ENCODE measurements at places on chromosomes 6 and 20.

DNA sequence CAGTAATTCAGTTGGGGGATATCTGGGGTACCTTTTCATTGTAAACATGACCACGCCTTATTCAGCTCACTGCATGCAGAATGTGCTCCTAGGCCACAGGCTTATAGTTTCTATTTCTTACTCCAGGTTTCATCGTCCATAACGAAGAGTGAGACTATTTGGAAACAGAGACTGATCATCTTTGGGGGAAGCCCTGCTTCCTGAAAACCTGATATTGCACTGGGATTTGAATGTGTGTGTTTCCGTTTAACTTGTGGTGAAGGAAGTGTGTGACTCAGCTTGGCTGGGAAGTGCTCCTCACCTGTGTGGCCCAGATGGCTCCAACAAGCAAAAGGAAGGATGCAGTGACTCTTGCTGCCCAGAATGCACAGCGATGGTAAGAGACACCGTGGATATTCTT, 19.6 kb upstream of the LTV1 start:
- no peak for DNase-seq

GRCh38 chr6:134437376-134437775, 119.5 kb upstream of the SGK1 start:
- DNase-seq, result no peak

GRCh38 chr6:166927240-166927934, 29.0 kb downstream of the RNASET2 start:
- no peak for DNase-seq

DNA sequence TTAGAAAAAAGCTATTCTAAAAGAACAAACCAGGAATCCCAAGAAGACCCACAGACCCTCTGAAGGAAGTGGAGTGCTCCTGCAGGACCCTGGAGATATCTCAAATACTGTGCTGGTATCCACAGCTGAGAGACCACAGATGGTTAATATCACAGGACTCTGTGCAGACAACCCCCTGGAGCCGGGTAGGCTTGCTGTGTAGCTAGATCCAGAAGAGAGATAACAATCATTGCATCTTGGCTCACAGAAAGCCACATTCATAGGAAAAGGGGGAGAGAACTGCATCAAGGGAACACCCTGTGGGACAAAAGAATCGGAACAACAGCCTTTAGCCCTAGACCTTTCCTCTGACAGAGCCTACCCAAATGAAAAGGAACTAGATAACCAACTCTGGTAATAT, 689.5 kb downstream of the PHF3 start:
- no peak for DNase-seq

DNA sequence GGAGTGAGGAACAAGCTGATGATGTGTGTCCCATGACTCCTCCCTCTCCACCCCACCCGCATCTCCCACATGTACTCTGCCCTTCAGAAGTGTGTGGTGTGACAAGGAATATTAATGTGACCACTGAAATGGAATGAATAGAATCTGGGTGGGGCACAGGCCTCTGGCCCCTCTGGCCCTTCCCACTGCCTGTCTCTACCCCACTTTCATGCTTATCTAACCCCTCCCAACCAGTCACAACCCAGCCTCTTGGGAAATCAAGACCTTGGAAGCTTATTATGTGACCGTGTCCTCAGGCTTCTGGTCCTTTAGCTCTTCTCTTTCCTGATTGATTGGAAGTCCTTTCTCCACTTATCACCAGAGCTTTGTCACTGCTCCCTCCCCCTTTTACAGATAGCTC, 312.2 kb upstream of the SOX4 start:
- DNase-seq, result no peak

DNA sequence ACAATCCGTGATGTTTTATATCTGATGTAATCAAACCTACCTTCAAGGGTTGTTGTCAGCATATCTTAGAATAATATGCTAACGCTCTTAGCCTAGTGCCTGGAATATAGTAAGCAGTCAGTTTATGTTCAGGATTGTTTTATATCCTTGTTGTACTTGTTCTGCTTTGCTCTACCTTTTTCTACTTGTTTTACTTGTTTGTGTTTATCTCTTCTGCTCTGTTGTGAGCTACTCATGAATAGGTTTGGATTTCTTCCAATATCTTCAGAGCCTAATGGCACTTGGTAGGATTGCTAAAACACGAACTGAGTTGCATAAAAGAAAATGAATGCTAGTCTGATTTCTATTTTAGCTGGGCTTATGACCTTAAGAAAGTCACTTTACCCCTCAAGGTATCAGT, 40.1 kb downstream of the DNAH8 start:
- DNase-seq, result no peak

GRCh38 chr6:157962601-157963302, 18.9 kb upstream of the SYNJ2 start:
- no peak for DNase-seq

GRCh38 chr20:12068121-12068520, 150.4 kb downstream of the BTBD3 start:
- no peak for DNase-seq

DNA sequence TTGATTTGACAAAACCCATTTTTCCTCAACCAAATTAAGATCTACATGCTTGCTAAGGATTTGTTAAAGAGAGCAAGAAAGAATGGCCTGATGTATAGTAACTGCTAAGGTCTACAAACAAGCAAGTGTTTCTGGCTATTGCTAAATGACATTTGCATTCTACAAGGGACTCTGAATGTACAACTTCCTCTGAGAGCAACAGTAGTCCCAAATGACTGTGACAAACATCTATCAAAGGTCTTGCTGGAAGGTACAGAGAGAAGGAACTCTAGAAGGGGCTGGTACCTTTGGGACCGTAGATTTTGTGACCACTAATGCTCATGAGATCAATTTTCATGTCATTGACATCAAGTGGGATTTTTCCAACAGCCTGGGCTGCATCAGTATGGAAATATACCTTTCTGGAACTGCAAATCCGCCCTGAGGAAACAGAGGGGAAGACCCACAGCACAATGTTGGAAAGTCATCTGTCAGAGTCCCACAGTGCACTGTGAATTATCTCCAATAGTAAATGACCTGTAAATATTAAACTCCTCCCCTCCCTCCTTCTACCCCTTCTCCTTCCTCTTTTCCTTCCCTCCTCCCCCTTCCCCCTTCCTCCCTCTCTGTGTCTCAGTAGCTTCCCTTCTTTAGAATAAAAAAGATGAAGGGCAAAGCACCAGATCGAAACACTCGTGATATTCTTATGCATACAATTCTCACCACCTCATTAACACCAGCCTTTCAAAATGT, 15.9 kb upstream of the CPNE1 start:
- DNase-seq, result no peak

- DNase-seq, result no peak
These were observed 799 bp upstream of the ME1 start for GRCh38 chr6:83431545-83432155.

DNA sequence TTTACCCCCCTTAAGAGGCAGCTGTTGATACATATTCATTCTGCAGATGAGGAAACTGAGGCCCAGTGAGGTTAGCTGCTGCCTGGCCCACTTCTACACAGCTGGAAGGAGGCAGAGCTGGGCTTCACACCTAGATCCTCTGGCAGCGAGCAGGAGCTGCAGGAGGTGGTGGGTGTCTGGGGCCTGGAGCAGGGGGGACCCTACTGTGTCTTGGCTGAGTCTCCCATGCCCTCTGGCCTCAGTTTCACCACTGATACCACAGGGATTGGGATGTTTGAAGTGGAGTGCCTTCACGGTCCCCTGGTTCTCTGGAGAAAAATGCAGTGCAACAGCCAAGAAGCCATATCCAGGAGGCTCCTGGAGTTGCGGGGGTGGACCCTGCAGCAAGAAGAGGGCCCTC, 8.2 kb upstream of the BPIFA2 start:
- no peak for DNase-seq

DNA sequence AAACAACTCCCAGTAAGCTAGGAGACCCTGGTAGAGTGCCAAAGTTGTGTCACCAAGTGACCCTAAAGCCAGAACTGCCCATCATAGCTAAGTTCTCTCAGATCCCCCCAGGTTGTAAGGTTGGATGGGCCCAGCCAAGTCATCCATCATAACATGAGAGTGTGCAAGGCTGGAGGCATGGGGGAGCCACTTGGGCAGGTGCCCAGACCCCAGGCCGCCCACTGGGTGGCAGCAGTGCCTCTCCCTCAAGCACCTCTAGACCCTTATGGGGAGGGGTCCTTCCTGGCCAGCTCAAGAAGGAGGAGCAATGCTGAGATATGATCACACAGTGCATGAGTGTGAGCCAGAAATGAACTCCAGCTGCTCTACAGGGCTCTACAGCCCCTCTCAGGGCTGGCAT, 154.5 kb downstream of the MYLK4 start:
- DNase-seq, result no peak

DNA sequence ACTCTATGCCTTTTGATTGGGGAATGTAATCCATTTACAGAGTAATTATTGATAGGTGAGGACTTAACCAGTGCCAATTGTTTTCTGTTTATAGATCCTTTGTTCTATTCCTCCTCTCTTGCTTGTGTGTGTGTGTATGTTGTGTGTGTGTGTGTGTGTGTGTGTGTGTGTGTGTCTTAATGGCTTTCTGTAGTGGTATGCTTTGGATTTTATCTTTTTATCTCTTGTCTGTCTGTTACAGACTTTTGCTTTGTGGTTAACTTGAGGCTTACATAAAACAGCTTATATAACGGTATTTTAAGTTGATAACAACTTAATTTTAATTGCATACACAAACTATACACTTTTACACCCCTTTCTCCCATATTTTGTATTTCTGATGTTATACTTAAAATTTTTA, 54.7 kb downstream of the CDC5L start:
- no peak for DNase-seq

GRCh38 chr6:4582506-4583417, 193.4 kb upstream of the CDYL start:
- DNase-seq, result no peak

GRCh38 chr20:22106308-22106938, 401.0 kb downstream of the PAX1 start:
- no peak for DNase-seq

DNA sequence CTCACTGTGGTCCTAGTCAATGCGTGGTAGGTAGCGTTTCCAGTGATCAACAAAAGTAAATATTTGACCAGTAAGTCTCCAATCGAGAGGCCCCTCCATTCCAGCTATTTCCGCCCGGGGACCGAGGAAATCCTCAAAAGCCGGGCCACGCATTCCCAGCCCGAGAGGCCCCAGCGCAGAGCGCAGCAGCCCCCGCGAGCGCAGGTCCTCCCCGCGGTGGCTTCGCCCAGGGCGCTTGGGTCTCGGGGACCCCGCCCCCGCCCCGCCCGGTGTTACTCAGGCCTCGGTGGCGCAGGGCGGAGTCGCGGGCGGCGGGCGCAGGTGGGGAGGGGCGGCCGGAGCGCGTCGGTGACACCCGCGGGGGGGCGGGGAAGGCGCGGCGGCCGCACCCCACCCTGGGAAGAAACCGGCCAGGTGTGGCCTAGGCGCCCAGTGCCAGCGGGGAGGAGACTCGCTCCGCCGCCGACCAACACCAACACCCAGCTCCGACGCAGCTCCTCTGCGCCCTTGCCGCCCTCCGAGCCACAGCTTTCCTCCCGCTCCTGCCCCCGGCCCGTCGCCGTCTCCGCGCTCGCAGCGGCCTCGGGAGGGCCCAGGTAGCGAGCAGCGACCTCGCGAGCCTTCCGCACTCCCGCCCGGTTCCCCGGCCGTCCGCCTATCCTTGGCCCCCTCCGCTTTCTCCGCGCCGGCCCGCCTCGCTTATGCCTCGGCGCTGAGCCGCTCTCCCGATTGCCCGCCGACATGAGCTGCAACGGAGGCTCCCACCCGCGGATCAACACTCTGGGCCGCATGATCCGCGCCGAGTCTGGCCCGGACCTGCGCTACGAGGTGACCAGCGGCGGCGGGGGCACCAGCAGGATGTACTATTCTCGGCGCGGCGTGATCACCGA, at the start of gene DSP:
Gene DSP, plus strand, starts transcription at position 497 of the 890 bp plus-strand sequence. Its CDS starts 245 bp downstream, at position 742.
- no peak for DNase-seq

DNA sequence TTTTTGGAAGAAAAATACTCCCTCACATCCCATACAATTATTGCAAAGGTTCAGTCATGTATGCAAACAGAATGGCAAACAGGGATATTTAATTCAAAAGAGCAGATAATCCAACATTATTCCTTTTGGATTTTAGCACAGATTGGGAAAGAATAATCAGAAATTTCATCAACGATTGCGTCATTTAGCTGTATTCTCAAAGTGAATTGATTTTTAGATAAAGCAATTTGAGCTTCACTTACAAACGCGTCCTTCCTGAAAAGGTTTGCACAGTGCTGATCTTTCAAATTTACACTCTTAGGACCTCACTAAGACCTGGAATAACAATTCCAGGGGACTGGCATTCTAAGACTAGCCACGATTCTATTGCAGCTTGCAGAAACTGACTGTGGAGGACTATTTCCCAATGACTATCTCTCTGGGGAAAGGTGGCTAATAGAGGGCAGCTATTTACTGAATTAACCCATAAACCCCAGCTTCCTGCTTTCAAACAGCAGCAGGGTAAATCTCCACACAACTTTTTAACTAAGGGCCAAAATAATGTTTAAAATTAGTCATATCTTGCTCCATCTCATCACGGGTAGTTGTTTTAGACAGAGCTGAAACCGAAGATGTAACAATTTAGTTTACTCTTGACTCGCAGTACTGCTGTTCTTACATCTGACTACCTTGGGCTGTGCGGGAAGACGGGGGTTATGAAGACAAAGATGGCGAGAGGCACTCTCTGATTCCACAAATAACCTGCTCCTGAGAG, 131.2 kb upstream of the FAM184A start:
- no peak for DNase-seq

- DNase-seq, result no peak
These were observed 445.4 kb upstream of the DEFB115 start for GRCh38 chr20:30811885-30812671.

GRCh38 chr20:37596890-37597536, 69.3 kb upstream of the BLCAP start:
- no peak for DNase-seq

DNA sequence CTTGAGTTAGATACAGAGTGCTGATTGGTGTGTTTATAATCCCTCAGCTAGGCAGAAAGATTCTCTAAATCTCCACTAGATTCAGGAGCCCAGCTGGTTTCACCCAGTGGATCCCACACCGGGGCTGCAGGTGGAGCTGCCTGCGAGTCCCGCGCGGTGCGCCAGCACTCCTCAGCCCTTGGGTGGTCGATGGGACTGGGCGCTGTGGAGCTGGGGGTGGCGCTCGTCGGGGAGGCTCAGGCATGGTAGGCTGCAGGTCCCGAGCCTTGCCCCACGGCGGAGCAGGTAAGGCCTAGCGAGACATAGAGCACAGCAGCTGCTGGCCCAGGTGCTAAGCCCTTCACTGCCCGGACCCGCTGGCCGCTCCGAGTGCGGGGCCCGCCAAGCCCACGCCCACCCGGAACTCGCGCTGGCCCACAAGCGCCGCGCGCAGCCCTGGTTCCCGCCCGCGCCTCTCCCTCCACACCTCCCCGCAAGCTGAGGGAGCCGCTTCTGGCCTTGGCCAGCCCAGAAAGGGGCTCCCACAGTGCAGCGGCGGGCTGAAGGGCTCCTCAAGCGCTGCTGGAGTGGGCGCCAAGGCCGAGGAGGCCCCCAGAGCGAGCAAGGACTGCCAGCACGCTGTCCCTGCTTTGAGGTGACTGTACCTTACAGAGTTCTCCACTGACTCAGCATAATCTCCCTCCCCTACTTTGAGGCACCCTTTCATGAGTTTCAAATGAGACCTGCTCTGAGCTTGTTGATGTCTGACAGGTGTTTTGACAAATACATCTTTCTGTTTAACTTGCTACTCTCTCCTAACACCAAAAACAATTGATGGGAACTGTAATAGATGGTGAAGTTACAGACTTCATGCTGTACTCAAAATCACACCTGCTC, 3.9 kb upstream of the SSR1 start:
- DNase-seq, result no peak

Measured in D721Med (cell line).